ENCODE measurements at places on chromosomes 7 and 10.
A peak's percentile ranks its signal among the peaks of the same experiment; 100 is the strongest.

GRCh38 chr7:98056580-98056979, 50.1 kb upstream of the LMTK2 start:
- DNase-seq = no peak

DNA sequence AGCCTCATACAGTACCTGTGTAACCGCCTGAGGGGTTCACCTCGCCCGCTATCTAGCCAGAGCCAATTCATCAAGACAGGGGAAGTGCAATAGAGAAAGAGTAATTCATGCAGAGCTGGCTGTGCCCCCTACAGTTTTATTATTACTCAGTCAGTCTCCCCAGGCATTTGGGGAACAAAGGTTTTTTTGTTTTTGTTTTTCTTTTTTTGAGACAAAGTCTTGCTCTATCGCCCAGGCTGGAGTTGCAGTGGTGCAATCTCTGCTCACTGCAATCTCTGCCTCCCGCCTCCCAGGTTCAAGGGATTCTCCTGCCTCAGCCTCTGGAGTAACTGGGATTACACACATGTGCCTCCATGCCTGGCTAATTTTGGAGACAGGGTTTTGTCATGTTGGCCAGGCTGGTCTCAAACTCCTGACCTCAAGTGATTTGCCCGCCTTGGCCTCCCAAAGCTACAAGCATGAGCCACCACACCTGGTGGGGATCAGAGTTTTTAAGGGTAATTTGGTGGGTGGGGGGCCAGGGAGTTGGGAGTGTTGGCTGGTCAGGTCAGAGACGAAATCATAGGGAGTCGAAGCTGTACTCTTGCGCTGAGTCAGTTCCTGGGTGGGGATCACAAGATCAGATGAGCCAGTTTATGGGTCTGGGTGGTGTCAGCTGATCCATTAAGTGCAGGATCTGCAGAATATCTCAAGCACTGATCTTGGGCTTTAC, 116.5 kb downstream of the MARCHF5 start:
- DNase-seq = no peak

DNA sequence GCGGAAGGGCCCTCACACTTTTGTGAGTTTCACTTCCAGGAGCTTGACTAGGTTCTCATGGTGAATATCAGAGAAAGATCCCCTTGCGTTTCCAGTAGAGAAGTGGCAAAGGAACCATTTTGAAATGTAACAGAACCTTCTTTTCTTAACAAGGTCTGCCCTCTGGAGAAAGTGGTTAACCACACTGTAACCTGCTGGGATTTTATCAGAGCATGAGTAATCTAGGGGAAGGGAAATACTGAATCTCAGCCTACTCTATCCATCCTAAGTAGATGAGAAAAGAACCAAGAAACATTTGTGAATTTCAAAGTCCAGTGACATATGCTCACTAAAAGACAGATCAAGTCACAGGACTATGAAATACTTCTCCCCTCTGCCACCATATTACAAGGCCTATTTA, 235.5 kb downstream of the ZEB1 start:
- DNase-seq = peak; percentile 26

GRCh38 chr10:35606430-35606829, 1.3 kb downstream of the GJD4 start:
- DNase-seq = no peak

DNA sequence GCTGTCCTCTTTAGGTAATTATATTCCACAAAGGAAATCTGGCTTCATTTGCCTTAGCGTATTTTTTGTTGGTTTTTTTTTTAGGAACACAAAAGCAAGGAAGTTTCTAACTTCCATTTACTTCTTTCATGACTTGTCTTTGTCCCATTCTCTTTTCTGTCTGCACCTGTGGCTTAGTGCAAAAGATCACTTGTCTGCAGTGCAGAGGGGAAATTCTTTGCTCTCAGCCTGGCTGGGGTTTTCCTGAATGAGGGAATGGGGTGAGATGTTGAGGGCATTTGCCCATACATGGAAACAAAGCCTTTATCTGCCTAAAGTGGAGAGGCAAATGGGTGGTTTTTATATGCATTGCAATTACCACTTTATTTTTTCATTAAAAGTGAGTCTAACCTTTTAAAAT, 361.1 kb upstream of the IGFBP3 start:
- no peak for DNase-seq

DNA sequence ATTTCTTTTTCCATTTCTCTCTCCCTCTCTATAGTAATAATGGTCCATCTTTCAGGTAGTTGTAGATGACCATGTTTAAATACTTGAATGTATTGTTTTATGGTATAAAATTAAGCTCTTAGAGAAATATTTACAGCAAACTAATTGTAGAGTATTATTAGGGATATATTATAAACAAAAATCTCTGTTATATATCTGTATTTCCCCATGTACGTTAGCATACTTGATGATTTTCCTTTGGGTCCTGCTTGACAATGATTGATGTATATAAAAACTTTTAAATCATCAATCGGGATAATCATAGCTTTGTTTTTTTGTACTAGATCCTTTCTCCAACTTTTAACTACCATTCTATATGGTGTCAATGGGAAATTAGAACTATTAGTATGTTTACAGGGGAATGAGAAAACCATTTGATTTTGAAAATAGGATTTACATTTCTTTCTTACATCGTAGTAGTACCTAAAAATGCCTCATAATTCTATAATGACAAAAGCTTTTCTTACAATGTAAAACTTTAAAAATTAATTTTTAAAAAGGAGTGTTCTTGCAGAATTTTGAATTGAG, 117.5 kb upstream of the CDK13 start:
- no peak for DNase-seq

GRCh38 chr10:70987396-70988130, 99.2 kb upstream of the PCBD1 start:
- no peak for DNase-seq

DNA sequence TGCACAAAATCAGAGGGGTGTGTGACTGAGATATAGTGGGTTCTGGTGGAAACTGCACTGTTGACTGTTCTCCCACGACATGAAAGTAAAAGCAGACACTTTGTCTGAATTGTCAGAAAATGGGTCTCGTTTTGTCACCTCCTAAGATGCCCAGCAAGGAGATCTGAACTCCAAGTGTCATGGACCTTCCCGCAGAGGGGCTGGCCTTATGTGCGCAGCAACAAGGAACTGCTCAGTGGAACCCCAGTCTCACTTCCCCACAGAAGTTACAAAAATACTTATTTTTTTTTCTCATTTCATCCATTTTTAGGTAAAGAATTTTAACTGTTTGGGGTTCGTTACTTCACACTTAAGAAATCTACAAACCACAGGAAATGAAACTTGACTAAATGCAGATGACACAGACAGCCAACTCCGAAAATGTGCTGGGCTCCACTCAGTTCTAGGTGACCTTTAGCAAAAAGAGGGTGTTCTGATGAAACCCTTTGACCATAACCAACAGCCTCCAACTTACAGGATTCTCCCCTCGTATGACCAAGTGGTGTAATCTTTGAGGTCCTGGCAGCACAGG, 115.0 kb downstream of the FAM107B start:
- DNase-seq = no peak

- no peak for DNase-seq
Measured at GRCh38 chr7:11366118-11366517, 392.4 kb downstream of the PHF14 start.

GRCh38 chr10:5537684-5538083, 12.9 kb downstream of the CALML3 start:
- no peak for DNase-seq

GRCh38 chr7:73716318-73716890, 3.1 kb downstream of the STX1A start:
- DNase-seq = no peak

DNA sequence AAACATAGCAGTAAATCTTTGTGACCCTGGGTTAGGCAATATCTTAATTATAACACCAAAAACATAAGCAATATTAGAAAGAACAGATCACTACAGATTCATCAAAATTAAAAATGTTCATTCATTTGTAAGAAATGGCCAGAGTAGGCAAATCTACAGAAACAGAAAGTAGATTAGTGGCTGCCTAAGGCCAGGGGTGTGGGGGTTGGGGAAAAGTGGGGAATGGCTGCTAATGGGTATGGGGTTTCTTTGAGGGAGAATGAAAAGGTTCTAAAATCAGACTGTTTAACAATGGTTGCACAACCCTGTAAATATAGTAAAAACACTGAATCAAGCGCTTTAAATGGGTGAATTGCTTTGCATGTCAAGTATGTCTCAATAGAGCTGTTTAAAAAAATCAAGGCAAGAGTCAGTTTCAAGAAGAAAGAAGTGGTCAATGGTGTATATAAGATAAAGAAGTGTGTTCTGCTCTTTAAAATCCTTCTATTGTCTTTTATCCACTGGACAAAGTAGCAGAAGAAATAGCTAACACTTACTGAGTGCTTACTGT, 42.6 kb downstream of the CDK6 start:
- DNase-seq = no peak

DNA sequence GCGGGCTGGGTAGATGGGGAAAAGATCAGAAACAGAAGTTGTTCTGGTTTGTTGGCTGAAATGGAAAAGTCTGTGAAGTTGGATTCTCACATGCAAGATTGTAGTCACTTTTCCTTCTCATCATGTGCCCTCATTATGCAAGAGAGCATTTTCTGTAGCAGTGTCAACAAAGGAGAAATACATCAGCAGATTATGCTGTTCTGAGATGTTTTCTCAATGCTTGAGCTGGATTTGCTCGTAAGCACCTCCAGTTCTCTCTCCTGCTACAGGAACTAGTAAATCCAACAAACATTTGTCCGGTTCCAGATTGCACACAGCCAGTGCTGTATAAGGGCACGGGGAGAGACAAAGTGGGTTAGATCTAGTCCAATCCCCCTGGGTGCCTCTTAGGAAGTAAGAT, 90.0 kb downstream of the GATA3 start:
- DNase-seq = no peak

- no peak for DNase-seq
Measured at GRCh38 chr10:52615331-52615730, 157.3 kb downstream of the MBL2 start.

- no peak for DNase-seq
Measured at GRCh38 chr7:36775061-36775620, 50.8 kb upstream of the AOAH start.

GRCh38 chr10:4426866-4427265, 399.1 kb upstream of the AKR1E2 start:
- no peak for DNase-seq

DNA sequence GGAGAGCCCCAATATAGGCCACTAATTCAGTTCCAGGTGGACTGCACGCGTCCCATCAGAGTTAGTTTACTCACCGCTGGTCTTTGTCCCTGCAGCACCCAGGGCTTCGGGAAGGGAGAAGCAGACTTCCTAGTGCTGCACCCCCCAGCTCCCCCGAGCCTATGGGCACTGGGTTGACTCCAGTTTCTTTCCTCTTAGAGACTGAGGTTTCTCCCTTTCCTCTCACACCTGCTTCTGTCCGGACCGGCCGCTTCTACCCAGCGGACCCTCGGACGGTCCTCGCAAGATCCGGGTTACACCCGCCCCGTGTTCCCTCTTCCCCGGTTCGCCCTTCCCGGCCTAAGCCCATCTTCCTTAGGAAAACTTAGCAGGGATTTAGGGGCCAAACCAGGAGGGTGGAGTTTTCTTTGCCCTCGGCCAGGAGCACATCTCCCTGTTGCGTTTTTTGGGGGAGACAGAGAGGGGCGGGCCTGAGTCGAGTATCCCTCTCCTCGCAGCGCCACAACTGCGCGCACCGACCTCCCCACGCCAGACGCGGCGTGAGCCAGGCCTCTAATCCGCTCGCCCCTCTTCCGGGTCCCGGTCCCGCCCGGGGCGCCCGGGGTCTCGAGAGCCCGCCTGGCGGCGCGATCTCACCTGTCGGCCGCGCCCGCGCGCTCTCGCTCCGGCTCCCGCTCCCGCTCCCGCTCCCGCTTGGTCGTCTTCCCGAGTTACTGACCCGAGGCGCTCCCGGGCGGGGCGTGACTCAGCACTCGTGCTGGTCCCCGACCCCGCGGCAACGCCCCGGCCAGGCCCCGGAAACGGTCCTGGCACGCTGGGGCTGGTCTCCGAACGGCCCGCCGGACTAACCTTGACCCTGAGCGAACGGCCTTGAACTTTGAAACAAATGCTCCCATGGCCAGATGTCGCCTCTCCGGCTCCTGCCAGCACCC, at the start of gene AIFM2:
TSS of gene AIFM2 (minus strand) at position 728 of the 932 bp plus-strand sequence. CDS start 8,741 bp downstream, outside the sequence.
- DNase-seq = no peak

DNA sequence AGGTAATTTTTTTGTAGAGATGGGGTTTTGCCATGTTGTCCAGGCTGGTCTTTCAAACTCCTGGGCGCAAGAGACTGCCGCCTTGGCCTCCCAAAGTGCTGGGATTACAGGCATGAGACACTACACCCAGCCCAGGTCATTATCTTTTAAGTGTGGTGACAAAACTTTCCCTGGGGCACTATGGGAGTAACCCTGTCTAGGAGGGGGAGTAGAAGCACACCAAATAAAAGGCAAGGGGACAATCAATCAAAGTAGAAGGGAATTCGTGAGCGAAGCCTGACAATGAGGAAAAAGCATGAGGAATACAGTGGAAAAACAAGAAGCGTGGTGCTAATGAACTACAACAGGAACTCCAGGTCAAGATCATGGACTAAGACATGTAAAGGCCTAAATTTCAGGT, 31.4 kb downstream of the IDE start:
- no peak for DNase-seq

DNA sequence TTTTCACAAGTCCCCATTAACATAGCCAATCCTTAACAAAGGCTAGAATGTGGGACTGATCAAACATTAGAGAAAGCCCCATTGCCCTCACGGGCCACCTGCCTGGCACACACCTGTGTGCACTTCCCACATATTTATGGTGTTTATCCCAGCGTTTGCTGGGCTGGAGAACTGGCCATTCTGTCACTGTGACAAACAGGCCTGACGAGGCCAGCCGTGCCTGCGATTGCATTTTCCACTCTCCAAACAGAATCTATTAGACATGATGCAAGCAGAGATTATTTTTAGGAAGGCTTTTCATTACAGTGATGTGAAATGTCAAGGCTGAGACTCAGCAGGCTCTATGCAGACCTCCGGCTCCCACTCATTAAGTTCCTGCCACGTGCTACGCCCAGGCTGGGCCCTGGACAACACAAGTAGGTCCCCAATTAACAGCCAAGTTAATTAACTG, 20.4 kb downstream of the PTPRN2 start:
- no peak for DNase-seq

DNA sequence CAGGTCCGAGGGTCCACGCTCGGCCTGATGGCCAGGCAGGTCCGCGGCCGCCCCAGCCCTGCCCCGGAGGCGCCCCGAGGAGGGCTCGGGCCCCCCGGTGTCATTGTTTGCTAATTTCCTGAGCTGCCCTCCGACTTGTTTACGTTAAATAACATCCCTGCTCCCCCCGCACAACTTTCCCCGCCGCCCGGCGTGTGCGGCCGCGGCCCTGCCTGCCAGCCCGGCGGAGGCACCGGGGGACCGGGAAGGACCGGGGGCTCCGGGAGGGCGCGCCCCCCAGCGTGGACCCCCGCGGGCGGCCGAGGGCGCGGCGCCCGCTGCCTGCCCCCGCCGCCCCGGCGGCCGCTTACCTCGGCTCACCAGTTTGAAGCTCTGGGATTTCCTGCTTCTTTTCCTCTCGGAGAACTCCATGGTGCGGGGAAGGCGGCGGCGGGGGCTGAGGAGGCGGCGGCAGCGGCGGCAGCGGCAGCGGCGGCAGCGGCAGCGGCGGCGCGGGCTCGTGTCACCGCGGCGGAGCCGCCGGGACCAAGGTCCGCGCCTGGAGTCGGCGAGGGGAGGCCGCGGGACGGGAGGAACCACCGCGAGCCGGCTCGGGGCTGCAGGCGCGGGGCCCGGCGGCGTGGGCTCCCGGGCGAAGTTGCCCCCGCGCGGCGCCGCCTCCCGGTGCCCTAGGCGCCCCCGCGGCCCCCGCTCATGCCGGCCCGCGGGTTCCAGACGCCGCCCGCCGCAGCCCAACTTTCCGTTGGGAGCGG, 515 bp downstream of the BEND7 start:
- no peak for DNase-seq

Measured in fibroblast of skin of left quadriceps (primary cell).